ENCODE measurements at places on chromosomes 13 and 19. TPM values are rescaled to one million over a fixed set of nuclear protein-coding genes. Genes with fewer than 3 reads are reported as not detected.

Gene ZNF792
- 5.2 TPM for total RNA-seq

Gene ELSPBP1
- total RNA-seq, result not detected

Gene SCGB2B2
- 0.24 TPM for total RNA-seq

Gene TEX29
- total RNA-seq, result not detected

Gene CKM
- not detected for total RNA-seq

Gene DLL3
- total RNA-seq, result not detected

Gene ADGRE3
- not detected for total RNA-seq

Gene SIGLEC9
- not detected for total RNA-seq

Gene FGF21
- not detected for total RNA-seq

Gene DCT
- total RNA-seq, result not detected

Gene CEACAM21
- total RNA-seq, result not detected

Gene SLC17A7
- total RNA-seq, result 0.16 TPM

Gene LRRC25
- total RNA-seq, result not detected

Gene AMER2
- not detected for total RNA-seq

Gene NAPSA
- total RNA-seq, result not detected

Gene HIPK4
- total RNA-seq, result 0.49 TPM

Gene STOML3
- total RNA-seq, result not detected

Gene GRIK5
- 0.32 TPM for total RNA-seq

Gene OR10H1
- total RNA-seq, result not detected

Gene EBI3
- not detected for total RNA-seq

Gene GIPC3
- 0.16 TPM for total RNA-seq

Gene COX6B2
- not detected for total RNA-seq

Gene JSRP1
- not detected for total RNA-seq

Gene PABPC3
- 0.12 TPM for total RNA-seq

Gene GSX1
- total RNA-seq, result not detected

Gene TBCB
- total RNA-seq, result 131 TPM

Gene KIR2DL3
- total RNA-seq, result not detected

Gene SIGLEC12
- not detected for total RNA-seq

Gene RETN
- total RNA-seq, result not detected

Gene PRDX2
- total RNA-seq, result 140 TPM

Gene NLRP12
- total RNA-seq, result not detected

Gene KLK3
- not detected for total RNA-seq

Gene C1QTNF9
- total RNA-seq, result not detected

Gene ZNF541
- total RNA-seq, result not detected
